ENCODE measurements at places on chromosomes 11 and 22. TPM values are rescaled to one million over a fixed set of nuclear protein-coding genes. Genes with fewer than 3 reads are reported as not detected.

The CDC42BPG gene
- 0.46 TPM for total RNA-seq

- DNase-seq = no peak
Measured at GRCh38 chr22:20241579-20242392, 26.3 kb downstream of the RTN4R start.

DNA sequence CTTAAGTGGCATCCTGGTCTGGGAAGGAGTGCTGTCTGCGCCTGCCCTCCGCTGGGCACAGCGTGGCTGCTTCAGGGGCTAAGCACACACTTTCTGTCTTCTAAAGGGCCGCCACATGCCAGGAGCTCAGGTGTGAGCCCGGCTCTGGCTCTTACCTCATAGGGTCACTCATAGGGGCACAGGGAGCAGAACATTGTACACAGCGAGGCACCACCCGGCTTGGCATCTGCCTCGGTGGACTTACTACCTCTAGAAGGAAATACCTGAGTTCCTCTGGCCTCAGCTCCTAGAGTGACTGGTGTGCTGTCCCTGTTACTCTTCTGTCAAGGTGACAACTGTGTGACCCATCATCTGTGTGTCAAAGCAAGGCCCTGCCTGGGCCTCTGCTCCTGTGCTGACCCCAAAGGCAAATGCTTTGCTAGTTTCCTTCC lies 13.4 kb downstream of the NEAT1 start:
- no peak for DNase-seq

- DNase-seq = no peak
Measured at GRCh38 chr11:115884800-115885534, 380.8 kb upstream of the CADM1 start.
